ENCODE measurements at places on chromosomes 16 and 17. TPM values are rescaled to one million over a fixed set of nuclear protein-coding genes. Genes with fewer than 3 reads are reported as not detected.

DNA sequence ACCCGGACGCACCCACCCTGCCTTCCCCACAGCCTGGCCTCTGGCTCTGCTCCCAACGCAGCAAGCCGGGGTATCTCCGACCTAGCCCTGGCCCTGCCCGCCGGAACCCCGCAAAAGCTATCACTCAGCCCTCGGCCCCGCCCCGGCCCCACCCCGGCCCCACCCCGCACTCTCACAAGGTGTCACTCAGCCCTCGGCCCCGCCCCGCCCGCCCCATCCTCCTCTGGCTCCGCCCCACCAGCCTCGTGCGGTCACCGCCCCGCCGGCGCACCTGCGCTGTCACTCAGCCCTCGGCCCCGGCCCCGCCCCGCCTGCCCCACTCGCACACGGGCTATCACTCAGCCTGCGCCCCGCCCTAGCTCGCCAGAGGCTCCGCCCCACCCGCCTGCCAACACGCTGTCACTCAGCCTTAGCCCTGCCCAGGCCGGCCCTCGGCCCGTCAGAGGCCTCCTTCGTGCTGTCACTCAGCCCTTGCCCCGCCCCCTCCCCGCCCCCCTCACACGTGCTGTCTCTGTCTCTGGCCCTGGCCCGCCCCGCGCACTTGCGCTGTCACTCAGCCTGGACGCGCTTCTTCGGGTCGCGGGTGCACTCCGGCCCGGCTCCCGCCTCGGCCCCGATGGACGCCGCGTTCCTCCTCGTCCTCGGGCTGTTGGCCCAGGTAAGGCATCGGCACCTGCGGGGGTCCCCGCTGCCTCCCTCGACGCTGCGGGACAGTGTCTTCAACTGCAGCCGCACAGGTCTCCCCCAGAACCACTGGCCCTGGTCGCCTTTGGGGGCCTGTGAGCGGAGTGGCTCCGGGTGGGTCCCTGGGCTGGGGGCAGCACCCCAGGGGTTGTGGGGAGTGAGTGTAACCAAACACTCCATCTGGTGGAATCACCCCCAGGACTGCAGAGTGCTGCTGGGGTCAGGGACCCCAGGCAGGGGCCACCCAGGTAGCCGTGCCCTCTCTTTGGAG is at the start of gene CDH15:
TSS of gene CDH15 (plus strand) at position 533 of the 955 bp plus-strand sequence. CDS start at position 617, 84 bp downstream.
- no peaks in the 10 kb centered on the region for H3K36me3 ChIP-seq
- H3K4me1 ChIP-seq: peaks cover 29% of the 10 kb centered on the region
- H3K27me3 ChIP-seq: peaks cover 46% of the 10 kb centered on the region
- H3K27ac ChIP-seq: no peak within 1 kb of the TSS
- peak; percentile 97 for DNase-seq

- no peak overlapping the region for H3K27ac ChIP-seq
- H3K4me1 ChIP-seq: peaks cover 18% of the 10 kb centered on the region
- DNase-seq: no peak
- peaks cover 12% of the 10 kb centered on the region for H3K36me3 ChIP-seq
- H3K27me3 ChIP-seq: no peaks in the 10 kb centered on the region
Measured at GRCh38 chr17:78996781-78997201, 12.8 kb downstream of the CANT1 start.

- no peak for DNase-seq
- H3K27ac ChIP-seq: no peak overlapping the region
- H3K4me1 ChIP-seq: no peaks in the 10 kb centered on the region
- H3K4me3 ChIP-seq: no peak overlapping the region
Measured at GRCh38 chr16:11066261-11066870, 122.0 kb downstream of the CLEC16A start.

- no peaks in the 10 kb centered on the region for H3K36me3 ChIP-seq
- no peaks in the 10 kb centered on the region for H3K27me3 ChIP-seq
- H3K4me3 ChIP-seq: no peak overlapping the region
- no peaks in the 10 kb centered on the region for H3K4me1 ChIP-seq
- H3K27ac ChIP-seq: no peak overlapping the region
Measured at GRCh38 chr17:50337956-50338355, 8.0 kb upstream of the XYLT2 start.

DNA sequence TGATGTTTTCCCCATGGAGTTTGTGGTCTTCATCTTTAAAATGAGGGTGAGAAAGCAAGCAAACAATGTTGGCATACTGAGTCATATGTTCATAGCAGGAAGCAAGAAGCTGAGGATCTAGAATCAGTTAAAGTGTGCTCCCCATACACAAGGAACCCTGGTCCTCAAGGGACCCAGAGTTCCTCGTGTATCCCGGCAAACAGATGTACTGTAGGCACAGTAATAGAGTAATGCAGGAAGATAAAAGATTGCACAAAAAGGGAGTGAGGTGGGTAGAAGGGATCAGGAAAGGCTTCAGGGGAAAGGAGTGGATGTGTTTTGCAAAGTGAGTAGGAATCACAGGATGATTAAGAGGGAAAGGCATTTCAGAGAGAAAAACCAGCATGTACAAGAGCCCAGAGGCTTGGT is 412.3 kb upstream of the CDH11 start:
- no peaks in the 10 kb centered on the region for H3K36me3 ChIP-seq
- H3K27me3 ChIP-seq: no peaks in the 10 kb centered on the region
- DNase-seq: peak; percentile 53
- H3K4me3 ChIP-seq: no peak overlapping the region

EFCAB13 gene
- total RNA-seq: 5.4 TPM

DNA sequence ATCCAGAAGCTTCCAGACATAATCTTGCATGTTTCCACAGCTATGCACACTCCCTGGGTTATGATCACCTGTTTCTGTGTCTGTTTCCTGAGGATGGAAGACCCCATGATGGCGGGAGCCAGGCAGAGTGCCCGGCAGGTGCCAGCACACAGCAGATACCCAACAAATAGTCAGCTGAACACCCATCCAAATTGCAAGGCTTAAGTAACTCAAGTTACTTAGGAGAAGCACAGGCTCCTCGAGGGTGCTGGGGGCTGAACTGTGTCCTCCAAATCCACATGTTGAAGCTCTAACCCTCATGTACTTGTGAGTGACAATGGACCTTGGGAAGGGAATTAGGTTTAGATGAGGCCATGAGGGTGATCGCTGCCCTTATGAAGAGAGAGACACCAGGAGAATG is 79.5 kb upstream of the DOC2B start:
- no peak for DNase-seq
- peaks cover 8% of the 10 kb centered on the region for H3K36me3 ChIP-seq

DNA sequence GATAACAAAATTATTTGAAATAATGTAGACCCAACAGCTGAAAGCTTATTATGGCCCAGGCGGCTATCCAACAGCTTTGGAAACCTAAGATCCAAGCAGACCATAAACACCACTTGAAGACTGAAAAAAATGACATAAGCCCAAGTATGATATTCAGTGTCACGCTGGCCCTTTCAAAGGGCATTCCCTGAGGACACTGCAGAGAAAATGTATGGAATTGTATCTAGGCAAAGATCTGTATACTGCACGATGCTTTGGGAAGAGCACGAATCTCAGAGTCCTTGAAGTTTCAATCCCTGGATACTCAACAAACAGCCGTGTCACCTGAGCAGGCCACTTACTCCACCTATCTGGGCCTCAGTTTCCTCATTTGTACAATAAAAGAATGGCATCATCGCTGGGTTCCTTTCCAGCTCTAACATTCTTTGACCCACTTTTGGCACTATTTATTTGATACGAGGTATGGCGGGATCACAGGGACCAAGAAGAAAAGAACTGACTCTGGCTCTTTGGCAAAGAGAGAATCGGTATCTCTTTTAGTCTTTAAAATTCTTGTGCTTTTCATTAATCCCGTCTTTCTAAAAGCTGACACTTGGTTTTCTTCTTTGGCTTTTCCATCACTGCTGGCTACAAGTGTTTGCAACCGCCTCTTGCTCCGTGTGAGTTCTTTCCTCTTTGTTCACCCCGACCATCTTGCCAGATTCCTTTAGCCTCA is 1.2 kb downstream of the STAT5B start:
- no peak for DNase-seq
- H3K36me3 ChIP-seq: no peaks in the 10 kb centered on the region
- H3K27ac ChIP-seq: peak overlapping the region; percentile 94
- peaks cover 64% of the 10 kb centered on the region for H3K4me1 ChIP-seq
- H3K27me3 ChIP-seq: no peaks in the 10 kb centered on the region

GRCh38 chr16:87431926-87432325 is 39.8 kb downstream of the MAP1LC3B start:
- no peak overlapping the region for H3K27ac ChIP-seq
- no peaks in the 10 kb centered on the region for H3K27me3 ChIP-seq
- H3K36me3 ChIP-seq: no peaks in the 10 kb centered on the region
- H3K4me1 ChIP-seq: peaks cover 37% of the 10 kb centered on the region

OTOP3 gene
- not detected for total RNA-seq

DNA sequence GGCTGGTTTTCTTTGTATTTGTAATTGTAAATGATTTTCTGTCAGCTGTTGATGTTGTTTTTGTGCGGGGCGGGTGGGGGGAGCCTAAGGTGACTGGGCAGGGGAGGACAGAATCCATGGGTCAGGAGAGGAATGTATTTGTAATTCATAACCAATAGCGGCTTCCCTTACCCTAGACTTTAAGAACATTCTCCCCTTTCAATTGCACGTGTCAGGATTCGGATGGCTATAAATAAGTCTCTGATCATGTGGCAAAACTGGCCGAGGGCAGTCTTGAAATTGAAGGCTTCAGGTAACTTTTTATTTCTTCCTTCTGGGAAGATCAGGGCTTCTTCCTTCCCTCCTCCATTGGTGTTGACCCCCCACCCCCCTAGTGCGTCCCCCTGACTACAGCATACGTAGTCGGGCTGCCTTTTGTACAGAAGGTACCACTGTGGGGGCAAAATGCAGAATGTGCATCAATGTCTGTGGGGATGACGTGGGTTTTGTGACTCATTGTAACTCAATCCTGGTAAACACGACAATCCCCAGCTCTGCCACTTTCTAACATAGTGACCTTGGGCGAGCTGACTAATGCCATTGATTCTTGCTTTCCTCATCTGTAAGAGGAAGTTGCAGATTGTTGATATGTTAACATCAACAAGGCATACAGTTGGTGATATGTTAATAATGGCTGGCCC is 16.2 kb downstream of the MARCHF10 start:
- no peak overlapping the region for H3K27ac ChIP-seq
- DNase-seq: no peak
- H3K27me3 ChIP-seq: peaks cover 6% of the 10 kb centered on the region

METRNL gene
- total RNA-seq: 124 TPM

CCL13 gene
- total RNA-seq: 3.6 TPM

IL34 gene
- total RNA-seq: 3.0 TPM

DNA sequence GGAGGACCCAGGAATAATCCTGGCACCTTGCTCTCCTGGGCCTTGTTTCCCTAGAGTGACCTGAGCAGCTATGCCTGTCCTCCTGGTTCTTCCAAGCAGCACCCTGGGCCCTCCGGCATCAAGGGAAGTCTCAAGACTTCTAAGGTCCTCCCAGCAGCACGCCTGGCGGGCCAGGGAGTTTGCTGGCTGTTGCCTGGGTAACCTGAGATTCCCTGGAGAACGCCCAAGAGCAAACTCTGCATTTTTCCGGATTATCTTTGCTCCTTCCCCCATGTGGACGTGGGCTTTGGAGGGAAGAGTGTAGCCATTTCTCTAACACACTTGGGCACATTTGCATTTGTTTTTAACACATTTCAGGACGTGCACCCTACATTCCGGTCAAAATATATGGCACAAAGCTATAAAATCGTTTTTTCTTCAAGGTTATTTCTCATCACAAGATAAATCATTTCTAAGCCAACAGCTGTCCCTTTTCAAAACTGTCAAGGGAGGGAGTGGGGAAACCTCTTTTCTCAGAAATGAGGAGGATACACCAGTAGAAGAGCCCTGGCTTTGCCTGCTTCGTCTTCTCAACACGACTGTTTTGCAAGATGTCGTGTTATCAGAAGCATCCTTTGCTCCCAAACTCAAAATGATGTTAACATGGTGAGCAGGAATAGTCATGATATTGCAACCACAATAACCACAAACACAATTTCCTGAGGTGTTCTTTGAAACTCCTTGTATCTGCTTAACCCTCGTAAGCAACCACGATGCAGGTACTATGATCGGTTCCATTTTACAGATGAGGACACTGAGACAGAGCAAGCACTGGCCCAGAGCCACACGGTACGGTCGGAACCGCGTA is 116.5 kb downstream of the ADCY9 start:
- H3K4me3 ChIP-seq: no peak overlapping the region
- peak overlapping the region; percentile 58 for H3K27ac ChIP-seq
- H3K36me3 ChIP-seq: no peaks in the 10 kb centered on the region
- peaks cover 17% of the 10 kb centered on the region for H3K4me1 ChIP-seq
- DNase-seq: no peak

ST6GALNAC2 gene
- total RNA-seq: 9.1 TPM

DNA sequence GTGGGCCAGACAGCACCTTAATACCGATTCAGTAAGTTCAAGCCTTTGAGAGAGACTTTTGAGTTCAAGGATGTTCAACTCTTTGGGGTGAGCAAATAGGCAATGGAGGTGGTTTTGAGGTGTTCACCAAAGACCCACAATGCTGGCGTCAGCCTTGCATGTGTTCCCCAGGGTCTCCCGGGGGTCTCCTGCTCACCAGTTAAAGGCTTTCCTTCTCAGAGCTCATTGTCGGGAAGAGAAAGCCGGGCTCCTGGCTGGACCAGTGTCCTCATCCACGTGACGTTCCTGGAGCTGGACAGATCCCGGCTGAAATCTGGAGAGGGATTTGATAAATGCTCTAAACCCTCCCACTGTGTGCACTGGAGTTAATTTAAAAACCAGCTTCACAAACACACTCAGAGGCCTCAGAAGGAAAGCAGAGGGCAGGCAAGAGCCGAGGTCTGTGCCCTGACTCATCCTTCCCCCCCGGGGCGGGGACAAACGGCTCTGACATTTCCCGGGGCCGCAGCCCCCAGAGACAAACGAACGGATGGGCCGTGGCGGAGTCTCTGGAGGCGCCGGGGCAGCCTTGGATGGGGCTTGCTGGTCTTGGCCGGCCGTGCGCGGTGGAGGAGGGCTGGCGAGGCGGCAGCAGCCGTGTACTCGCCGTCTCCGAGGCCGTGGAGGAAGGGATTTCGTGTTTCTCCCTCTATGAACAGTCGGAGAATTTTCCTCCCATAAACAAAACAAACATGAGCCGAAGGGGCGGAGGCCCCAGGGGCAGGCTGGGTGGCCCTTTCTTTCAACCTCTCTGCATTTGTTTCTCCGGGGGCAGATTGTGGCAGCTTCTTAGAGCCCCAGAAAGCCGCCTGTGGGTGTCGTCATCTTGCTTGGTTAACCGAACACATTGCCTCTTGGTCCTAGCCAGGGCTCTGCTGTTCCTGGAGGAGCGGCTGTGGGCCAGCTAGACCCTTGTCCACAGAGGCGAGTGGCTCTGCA is 94.2 kb downstream of the NTN1 start:
- H3K27ac ChIP-seq: peak overlapping the region; percentile 74
- no peak for DNase-seq
- H3K4me1 ChIP-seq: peaks cover 35% of the 10 kb centered on the region
- H3K27me3 ChIP-seq: no peaks in the 10 kb centered on the region
- no peaks in the 10 kb centered on the region for H3K36me3 ChIP-seq

GRCh38 chr16:83890359-83890758 is 8.6 kb upstream of the MLYCD start:
- H3K4me3 ChIP-seq: no peak overlapping the region
- H3K27me3 ChIP-seq: no peaks in the 10 kb centered on the region
- no peaks in the 10 kb centered on the region for H3K36me3 ChIP-seq
- no peak overlapping the region for H3K27ac ChIP-seq
- no peak for DNase-seq

GRCh38 chr16:65154321-65154720 is 32.5 kb upstream of the CDH11 start:
- DNase-seq: no peak
- no peaks in the 10 kb centered on the region for H3K36me3 ChIP-seq
